ENCODE measurements at places on chromosomes 2 and 18.
A peak's percentile ranks its signal among the peaks of the same experiment; 100 is the strongest.

DNA sequence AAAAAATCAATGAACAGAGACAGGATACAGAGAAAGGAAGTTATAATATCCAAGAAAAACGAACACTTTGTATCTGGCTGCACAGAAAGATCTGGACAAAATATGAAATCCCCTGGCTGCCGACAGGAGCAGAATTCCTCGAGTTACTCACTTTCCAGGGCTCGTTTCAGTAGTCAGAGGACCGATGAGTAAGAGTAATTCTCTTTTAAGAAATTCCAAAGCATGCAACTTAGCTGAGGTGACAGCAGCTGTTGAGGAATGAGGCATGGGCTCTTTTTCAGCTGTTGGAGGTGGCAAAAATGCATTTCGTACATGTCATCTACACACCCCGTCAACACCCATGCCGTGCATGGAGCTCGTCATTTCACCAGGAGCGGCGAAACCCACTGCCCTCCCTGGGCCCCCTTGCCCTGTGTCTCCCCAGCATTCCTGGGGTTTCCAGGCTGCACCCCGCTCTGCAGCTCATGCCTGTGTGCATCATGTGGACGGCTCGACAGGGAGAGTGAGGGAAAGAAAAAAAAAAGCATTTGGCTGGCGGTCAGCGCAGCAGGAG, 210.8 kb upstream of the SMIM21 start:
- no peak for DNase-seq

GRCh38 chr2:110097506-110098220, 18.0 kb downstream of the MALL start:
- DNase-seq: no peak

DNA sequence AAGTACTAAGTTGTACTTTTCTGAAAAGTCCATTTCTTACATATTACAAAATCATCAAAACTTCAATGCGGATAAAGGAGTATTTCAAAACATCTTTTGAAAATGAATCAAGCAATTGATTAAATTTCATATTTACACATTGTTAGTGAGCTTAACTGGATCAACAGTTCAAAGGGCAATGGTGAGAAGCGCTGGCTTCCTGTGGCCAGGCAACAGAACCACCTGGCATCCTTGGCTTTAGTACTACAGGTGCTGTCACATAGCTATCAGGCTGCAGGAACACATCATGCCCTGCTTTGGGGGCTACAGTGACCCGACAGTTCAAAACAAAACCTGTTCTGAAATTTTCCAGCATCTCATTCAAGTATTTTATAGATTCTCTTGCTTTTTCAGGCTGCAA, 59.2 kb downstream of the SMAD2 start:
- no peak for DNase-seq

GRCh38 chr2:71494523-71495155, 41.3 kb downstream of the DYSF start:
- no peak for DNase-seq

DNA sequence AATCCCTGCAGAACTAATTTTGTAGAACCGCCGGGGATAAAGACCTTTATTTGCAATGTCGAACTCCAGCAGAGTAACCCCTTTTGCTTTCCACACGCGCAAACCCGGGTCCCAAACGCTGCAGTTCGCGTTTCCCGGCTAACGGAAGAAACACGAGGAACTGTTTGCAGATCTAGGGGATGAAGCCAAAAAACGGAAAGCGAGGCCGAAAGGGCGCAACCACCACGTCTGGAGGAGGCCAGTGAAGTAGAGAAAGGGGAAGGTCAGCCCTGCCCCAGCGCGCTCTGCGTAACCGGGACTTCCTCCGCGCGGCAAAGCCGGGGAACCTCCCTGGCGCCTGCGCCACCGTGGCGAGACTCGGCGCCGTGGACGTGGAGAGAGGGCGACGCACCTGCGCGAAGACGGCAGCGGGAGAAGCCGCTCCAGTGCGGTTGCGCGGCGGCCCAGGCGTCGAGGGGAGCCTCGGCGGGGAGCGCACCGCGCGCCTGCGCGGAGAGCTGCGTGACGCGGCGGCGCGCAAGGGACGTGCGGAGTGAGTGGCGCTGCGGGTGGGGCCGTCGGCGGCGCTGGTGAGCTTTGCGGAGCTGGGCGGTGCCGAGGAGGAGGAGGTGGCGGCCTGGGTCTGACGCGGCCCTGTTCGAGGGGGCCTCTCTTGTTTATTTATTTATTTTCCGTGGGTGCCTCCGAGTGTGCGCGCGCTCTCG, at the start of gene PPP1CB:
PPP1CB (plus strand) TSS at position 579 of the 704 bp plus-strand sequence. CDS start 295 bp downstream, outside the sequence.
- DNase-seq: peak; percentile 93

- no peak for DNase-seq
These were observed 87.2 kb downstream of the ESCO1 start for GRCh38 chr18:21513292-21513691.

DNA sequence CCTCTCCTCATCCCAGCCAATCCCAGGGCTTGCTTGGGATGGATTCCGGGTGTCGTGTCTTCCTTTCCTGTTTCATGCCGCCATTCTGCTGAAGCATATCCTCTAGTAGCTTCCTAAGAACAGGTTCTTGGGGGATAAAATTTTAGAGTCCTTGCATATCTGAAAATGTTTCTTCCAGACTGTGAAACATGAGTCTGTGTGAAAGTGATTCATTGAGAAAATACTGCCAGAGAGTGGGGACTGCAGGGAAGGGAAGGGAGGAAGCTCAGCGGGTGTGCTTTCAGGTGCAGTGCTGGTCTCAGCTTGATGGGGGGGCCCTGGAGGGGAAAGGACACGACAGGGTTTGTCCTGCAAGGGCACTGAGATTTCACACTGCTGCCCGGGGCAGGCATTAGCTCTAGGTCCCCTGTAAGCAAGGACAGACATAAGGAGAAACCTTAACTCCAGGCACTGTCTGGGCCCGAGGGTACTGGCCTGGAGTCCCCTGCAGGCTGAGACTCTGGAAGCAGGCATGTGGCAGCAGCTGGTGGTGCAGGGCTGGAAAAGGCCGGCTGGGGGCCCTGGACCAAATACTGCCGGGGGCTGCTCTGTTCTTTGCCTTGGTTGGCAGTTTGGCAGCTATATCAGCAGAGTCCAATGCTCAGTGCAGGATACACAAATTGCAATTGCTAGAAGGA, 97.6 kb upstream of the HS6ST1 start:
- DNase-seq: no peak

DNA sequence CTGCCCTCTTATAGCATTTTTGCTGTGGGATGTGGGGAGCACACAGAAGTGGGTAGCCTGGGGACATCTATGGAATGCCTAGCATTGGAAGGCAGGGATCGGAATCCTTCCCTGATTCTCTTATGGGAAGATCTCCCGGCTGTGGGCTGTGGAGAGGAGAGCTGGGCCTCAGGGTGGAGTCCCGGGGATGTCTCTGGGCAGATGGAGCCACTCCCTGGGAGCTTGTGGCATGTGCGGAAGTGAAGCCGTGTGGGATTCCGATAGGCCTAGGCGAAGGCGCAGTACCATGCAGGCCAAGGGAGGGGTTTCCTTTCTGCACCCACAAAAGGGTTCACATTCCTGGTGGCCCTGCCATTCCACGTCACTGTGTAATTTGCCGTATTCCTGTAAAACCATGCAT, 87.9 kb downstream of the GLI2 start:
- DNase-seq: no peak

DNA sequence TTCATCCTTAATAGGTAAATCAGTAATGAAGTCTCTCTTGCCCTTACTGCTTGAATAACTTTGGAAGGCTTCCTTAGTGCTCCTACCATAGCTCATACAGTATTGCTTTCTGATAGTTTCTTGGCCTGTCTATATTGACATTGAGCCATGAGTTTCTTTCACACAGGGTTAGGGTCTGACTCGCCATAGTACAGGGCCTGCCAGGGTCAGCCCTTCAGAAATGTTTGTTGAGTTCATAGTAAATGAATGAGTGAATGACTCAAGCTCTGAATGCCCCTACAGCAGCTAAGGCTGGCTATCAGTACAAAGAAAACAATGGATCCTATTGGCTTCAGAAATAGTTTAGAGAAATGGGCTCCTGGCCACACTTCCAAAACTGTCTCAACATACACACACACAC, 65.0 kb upstream of the LRATD1 start:
- no peak for DNase-seq

DNA sequence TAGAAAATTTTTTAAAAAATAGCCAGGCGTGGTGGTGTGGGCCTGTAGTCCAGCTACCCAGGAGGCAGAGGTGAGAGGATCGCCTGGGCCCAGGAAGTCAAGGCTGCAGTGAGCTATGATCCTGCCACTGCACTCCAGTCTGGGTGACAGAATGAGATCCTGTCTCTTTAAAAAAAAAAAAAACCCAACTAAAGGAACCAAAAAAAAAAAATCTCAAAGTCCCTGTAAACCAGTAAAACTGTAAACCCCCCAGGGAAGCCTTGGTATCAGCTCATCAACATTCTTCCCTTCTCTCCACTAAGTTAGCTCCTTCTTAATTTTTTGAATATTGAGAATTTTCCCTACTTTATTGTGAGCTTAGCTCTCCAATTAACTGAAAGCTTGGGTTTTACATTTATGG, 8.4 kb upstream of the MCFD2 start:
- DNase-seq: no peak

DNA sequence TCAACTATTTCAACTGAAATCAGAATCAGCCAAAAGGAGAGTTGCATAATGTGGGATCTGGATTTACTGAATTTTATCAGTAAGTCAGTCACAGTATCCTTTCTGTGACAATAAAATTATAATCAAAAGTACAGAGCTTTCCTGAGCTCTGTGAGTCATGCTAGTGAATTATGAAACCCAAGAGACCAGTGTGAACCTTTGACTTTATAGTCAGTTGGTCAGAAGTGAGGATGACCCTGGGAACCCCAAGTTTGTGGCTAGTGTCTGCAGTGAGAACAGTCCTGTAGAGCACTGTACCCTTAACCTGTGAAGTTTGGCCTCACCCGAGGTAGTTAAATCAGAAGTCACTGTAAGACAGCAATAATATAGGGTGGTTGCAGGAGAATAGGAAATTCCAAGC, 381.7 kb downstream of the CDH19 start:
- DNase-seq: no peak

DNA sequence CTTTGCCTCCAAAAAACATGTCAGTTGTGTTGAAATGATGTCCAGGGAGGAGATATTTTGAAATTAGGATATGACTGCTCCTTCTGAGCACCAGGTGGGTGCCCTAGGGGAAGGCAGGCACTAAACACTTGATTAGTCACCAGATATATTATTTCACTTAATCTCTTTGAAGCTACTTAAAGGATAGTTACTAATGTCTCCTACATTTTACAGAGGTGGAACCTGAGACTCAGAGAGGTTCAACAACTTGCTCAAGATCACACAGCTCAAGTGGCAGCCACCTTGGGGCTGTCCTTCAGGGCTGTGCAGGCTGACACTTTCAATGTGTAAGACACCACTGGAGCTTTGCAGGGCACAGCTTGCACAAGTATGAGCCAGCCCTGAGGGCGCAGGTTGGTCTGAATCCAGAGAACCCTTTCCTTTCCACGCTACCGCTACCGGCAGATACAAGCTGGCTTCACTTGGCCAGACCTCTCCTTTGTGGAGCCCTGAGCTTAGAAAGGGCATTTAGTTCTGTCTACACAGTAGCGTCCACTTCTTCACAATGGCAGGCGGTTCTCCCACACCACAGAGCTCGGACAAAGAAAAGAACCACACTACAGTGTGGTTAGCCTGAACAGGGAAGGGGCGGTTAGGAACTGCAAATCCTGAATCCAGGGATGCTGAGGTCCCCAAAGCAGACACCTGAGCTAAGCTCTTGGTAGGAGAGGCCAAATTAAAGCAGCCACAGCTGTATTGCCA, 16.4 kb downstream of the ALPK2 start:
- DNase-seq: no peak

DNA sequence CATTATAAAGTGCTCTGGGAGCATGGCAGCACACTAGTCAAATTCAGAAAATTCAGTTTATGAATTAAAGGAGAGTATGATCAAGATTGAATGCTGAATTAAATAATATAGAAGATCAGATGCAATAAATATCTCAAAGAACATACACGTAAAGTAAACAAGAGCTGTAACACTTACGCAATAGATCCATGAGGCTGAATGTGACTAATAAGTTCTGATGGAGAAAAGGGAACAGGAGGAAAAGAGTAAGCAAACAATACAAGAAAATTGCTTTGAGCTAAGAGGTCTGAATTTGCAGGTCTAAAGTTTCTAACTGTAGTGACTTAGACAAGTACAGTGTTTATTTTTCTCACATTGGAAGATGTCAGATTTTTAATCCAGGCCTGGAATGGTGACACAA, 646.7 kb upstream of the ZNF804A start:
- DNase-seq: no peak

GRCh38 chr2:177602611-177603164, 210.1 kb downstream of the AGPS start:
- DNase-seq: no peak

- DNase-seq: no peak
These were observed 92.8 kb downstream of the PTGR3 start for GRCh38 chr18:75116165-75116564.

DNA sequence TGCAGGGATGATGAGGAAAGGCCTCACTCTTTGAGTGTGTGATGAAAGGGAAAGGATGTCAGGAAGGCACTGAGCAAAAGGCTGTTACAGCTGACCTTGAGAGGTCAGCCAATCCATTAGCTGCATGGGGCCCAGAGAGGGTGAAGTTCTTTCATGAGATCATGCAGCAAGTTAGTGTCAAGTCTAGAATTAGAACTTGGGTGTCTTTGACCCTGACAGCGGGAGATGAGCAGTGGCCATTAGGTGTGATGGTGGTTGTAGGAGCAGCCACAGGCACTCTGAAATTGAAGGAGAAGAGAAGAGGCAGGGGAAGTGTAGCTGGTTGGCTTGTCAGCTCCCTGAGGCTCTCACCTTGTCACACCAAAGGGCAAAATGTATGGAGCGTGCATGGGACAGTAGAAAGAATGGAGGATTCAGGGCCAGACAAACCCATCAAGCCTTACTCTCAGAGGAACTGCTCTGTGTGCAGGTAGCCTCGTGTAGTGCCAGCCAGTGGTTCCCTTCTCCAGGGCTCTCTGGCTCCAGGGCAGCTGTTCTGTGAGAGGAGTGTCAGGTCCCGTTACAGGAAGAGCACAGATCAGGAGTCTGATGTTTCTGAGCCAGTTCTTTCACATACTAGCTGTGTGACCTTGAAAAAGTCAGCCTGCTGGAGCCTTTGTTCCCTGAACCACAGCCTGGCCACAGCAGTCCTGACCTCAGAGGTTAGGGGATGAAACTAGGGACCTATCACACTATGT, 35.9 kb downstream of the MAP4K4 start:
- no peak for DNase-seq

- DNase-seq: no peak
These were observed 39.9 kb downstream of the DARS1 start for GRCh38 chr2:135945526-135945925.

DNA sequence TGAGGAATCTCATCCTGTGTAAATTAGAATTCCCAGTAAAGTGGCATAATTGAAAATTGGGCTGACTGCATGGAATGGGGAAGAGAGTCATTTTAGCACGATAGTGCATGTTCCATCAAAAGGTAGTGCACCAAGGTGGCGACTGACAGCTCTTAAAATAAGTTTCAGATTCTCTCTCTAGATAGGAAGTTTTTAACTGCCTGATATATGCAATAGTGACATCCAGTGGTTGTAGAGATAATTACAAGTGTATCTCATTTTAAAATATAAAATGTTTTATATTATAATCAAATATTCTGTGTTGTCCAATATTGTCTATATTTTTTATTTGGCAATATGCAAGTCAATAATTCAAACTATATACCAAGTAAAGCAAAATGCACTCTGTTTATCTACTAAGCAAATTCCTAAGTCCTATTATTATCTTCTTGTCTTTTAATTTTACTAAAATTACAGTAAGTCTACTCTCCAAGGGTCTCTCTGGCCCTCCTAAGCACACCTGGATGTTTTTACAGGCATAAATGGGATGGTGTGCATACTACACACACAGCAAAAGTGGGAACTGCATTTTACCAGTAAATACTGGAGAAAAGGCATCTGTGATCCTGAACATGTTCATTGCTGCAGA, 397.7 kb upstream of the HNRNPA3 start:
- no peak for DNase-seq

- DNase-seq: no peak
These were observed 61.2 kb downstream of the FEZ2 start for GRCh38 chr2:36536776-36537175.

Measured in activated CD4-positive, alpha-beta T cell treated with anti-CD3 and anti-CD28 coated beads, Interleukin-2, amount 50 U/mL, for 48 hours (primary cell).